ENCODE measurements at places on chromosomes 5 and 9.

- no peak for DNase-seq
Observed at GRCh38 chr9:8157683-8158324, 358.2 kb upstream of the DMAC1 start.

DNA sequence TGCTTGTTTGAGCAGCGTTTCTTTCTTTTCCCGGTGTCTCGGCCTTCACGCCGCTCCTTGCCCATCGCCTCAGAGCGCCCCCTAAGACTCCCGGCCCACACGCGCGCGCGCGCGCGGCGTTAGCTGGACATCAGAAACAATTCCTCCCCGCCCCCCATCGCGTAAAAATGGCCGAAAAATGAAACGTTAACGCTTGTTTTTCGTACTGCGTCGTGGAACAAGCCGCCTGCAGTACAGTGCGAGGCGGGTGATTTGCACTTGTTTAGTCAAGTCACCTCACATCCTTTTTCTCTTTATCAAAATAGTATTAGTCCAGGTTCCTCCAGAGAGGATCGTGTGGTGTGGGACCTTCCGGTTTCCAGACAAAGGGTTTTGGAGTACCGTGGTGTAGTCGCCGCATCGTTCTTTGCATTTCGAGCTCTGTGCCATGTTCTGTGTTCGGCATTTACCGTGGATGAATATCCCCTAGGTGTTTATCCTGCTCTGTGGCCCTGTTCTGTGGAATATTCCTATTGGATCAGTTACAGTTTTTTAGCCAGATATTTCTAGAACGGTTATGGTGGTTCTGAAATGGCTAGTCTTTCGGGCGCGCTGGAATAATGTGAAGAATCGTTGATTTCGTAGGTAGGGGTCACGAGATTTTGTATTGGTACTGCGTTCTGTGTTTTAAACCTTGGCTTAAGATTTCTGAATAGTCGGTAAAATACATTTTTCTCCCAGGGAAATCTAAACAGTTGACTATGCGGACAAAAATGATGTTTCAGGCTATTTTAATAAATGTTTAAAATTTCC lies 1.0 kb downstream of the MATR3 start:
- peak; percentile 87 for DNase-seq

- no peak for DNase-seq
Observed at GRCh38 chr9:15229409-15229808, 77.6 kb downstream of the TTC39B start.

GRCh38 chr5:66324357-66324756 lies 180.3 kb downstream of the SREK1 start:
- no peak for DNase-seq

GRCh38 chr9:88537761-88538091 lies 2.7 kb downstream of the NXNL2 start:
- peak; percentile 79 for DNase-seq

- DNase-seq, result no peak
Observed at GRCh38 chr9:131187957-131188356, 62.6 kb downstream of the NUP214 start.

DNA sequence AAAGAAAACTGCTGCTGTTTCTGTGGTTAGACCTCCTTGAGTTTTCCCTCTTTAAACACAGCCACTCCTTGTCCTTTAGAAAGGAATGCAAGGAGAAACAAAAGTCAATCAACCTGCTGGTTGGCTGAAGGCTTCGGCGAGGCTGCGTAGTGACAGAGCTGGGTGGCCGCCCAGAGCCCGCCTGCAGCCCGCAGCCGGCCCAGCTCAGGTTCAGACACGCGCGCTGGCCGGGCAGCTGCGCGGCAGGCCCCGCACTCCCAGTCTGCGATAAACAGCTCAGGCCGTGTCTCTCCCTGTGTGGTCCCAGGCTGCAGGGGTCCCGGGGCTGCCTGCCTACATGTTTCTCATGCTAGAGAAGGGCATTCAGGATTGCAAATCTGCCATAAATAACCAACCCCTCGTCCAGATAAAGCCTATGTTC lies 115.4 kb downstream of the HSD17B3 start:
- DNase-seq, result no peak

- no peak for DNase-seq
Observed at GRCh38 chr5:180086816-180087399, 15.3 kb upstream of the RNF130 start.

GRCh38 chr9:38677660-38678303 lies 42.2 kb downstream of the FAM240B start:
- no peak for DNase-seq

DNA sequence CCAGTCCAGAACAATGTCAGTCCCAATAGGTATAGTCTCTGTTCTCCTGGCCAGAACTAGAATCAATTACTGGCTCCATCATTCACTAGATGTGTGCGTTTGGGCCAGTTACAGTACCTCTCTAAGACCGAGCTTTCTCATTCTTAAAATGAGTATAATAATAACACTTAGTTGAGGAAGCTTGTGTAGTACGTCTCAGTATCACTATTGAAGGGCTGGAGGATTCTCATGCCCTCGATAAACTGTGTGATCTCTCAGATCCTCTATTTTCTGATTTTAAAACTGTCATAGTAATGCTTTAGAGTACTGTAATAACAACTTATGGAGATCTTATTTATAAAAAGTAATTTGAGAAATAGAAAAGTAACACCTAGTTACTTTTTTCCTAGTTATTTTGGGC lies 50.7 kb downstream of the CDKN2A start:
- DNase-seq, result no peak

DNA sequence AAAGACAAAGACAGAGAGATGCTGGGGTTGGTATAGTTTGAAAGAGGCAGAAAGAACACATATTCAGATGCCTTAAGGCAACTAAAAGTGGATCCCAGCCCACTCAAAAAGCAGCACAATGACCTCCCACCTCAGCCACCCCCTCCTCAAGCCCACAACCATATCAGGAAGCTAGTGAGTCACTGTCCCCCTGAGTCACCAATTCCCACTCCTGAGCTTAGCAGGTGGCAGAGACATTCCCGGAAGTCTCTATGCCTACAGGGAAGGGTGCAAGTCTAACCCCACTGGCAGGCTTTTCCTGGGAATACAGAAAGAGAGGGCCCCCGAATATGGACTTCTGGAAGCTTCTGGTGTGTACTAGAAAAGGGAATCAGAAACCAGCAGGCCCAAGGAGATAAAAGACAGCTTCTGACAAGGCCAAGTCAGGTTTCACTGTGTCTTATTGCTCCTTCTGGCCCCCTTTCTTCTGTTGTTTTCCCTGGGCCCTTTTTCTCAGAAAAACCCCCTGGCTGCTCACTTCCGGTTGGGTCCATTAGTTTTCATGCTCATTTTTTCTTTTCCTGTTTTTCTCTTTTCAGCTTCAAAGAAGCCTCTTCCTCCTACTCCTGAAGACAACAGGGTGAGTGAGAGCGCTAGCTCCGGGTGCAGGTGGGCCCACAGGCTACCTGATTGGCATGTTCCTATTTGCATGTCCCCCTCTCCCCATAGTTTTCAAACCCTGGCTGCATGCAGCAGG lies 36.8 kb downstream of the ITK start:
- DNase-seq, result no peak

DNA sequence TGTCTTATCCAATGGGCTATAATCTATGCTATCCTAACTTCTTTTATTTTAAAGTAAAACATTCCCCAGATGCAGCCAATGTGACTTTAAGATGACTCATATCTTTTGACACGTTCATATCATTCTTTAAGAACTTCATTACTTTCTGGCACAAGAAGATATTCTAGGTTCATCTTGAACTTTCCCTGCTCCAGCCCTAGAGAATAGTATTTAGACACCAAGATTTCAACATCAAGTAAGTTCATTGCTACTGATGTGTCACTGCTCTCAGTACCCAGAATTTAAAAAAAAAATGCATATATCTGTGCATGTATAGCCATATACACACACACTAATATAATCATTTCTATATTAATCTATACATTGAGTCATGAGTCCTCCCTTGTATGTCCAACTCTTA lies 175.2 kb downstream of the SAXO1 start:
- peak; percentile 12 for DNase-seq

GRCh38 chr5:73183481-73183891 lies 10.5 kb downstream of the TMEM174 start:
- no peak for DNase-seq

- DNase-seq, result no peak
Observed at GRCh38 chr5:134489227-134489944, 36.1 kb upstream of the JADE2 start.

- DNase-seq, result no peak
Observed at GRCh38 chr5:1930880-1931603, 48.3 kb upstream of the IRX4 start.

GRCh38 chr5:28390341-28390740 lies 1352.0 kb upstream of the CDH9 start:
- DNase-seq, result no peak

- peak; percentile 93 for DNase-seq
Observed at GRCh38 chr5:1792842-1793266, 6.8 kb downstream of the MRPL36 start.

DNA sequence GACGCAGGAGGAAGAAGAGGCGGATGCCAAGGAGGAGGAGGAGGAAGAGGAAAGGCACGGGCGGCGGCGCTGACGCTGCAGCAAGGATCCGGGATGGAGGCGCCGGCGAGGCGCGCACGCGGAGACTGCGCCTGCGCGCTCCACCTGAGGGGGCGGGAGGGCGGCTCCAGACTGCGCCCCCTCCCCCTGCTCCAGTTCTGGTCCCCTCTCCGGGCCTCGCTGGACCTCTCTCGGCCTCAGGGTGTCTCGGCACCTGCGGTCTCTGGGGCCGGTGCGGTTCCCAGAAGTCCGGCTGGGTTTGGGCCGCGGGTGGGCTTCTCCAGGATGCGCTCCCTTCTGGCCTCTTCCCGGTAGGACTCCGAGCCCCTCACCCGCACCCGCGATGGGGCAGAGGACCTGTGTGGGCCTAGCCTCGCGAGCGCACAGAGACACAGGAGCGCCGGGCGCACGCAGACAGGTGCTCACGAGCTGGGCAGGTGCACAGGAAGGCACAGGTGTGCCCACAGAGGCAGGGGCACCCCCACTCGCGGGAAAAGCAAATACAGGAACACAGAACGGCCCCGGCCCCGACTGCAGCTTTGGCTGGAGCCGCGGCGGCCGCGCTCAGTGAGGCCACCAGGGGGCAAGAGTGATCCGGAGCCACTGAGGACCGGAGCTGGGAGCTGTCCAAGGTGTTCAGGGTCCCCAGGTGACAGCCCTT lies at the start of gene NPDC1:
Gene NPDC1 (minus strand): TSS at position 90 of the 700 bp plus-strand sequence. CDS start 188 bp downstream, outside the sequence.
- DNase-seq, result peak; percentile 82

DNA sequence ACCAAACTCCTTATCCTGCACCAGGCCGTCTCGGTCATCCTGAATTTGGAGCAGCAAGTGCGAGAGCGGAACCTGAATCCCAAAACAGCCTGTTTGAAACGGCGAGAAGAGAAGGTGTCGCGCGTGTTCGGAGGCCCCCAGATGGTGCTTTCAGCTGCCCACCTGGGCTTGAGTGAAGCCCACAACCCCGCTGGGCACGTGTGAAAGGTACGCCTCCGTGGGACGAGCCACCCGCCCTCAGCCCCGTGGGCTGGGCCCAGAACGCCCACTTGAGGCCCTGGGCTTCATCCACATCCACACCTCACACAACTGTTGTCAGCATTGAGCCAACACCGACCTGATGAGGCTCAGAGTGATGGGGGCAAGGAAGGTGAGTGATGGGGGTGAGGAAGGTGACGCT lies 72.8 kb downstream of the INSL6 start:
- no peak for DNase-seq

GRCh38 chr5:121313886-121314285 lies 537.8 kb upstream of the FTMT start:
- DNase-seq, result no peak

DNA sequence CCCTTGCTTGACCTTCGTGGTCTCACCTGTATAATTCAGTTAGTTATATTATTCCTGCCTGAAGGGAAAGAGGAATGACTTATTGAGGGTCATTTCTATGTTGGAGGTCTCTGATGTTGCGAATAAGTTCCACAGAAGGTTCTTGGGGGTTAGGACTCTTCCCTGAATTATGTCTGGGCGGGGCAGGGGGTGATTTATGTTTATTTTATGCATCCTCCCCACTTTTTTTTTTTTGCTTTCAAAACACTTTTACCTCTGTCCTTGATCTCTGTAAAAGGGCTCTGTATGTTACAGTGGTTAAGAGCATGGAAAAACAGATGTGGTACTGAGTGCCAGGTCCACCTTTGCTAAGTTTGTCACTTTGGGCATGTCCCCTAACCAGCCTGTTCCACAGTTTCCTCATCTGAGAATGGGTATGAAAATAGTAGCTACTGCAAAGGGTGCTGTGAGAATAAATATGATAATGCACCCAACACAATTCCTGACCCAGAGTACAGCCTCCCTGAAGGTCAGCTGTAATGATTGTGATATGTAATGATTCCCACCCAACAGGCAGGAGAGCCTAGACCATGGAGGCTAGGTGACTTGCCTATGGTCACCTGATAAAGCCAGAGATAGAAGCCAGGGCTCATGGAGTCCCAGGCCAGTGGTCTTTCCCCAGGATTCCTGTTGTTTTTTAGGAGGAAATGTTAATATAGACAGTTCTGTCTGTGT lies 54.8 kb downstream of the SLC22A5 start:
- DNase-seq, result no peak

- peak; percentile 9 for DNase-seq
Observed at GRCh38 chr5:90803381-90803780, 244.8 kb downstream of the ADGRV1 start.

- no peak for DNase-seq
Observed at GRCh38 chr9:89365532-89365912, 47.2 kb downstream of the SECISBP2 start.

DNA sequence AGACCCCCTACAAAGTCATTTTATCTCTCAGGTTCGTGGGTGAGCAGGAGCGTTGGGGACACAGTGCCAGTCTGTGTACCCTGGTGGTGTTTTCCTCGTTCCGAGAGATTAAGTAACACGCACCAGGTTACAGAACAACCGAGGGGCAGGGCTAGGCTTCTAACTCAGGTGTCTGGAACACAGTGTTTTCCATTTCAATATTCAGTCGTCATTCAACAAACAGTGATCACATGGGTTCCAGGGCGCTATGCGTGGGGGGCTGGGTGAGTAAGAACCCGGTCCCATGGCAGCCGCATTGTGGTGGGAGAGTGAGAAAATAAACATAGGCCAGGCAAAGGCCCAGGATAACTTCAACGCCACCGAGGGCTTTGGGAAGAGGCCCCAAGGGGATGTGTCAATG lies 55.9 kb upstream of the RNU6ATAC start:
- no peak for DNase-seq

DNA sequence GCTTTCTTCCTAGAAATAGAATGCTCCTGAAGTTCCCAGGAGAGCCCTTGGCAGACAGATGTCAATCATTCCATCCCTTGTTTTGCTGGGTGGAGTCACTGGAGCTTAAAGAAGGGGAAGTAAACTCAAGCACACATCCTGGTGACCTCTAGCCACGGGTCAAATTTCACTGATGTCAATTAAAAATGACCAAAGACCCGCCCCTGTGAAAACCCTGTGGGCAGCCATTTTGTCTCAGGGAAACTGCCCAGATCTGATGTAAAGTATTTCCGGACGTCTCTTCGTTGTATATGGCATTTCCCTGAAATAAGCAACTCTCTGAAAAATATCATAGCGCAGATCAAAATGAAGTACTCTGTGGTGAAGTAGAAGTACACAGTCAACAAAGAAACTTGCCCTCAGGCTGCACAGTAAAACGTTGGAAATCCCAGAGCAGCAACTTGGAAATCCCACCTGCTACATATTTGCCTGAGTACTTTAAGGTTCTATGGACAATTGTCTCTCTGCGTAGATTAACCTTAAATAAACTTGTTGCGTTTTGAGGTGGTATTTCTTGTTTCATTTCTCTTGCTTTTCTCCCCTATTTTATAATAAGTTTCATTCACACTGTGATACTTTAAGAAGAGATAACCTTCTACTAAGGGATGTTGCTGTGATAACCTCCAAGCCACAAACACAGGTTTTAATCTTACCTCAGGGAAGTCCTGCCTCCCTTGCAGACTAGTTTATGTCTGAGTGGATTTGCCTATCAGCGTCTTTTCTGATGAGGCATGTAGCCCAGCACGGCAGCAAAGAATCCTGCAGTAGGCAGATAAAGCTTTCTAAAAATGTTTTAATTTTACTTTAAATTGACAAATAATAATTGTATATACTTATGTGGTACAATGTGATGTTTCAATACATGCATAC lies 60.9 kb upstream of the PIP5K1B start:
- no peak for DNase-seq
